ENCODE measurements at places on chromosomes 11 and 22.

- DNase-seq: no peak
Measured at GRCh38 chr11:107778839-107779517, 67.1 kb upstream of the SLN start.

- DNase-seq: no peak
Measured at GRCh38 chr11:61265357-61265756, 24.4 kb downstream of the PGA5 start.

GRCh38 chr11:45658292-45658991 lies 7.0 kb downstream of the CHST1 start:
- peak; percentile 77 for DNase-seq

DNA sequence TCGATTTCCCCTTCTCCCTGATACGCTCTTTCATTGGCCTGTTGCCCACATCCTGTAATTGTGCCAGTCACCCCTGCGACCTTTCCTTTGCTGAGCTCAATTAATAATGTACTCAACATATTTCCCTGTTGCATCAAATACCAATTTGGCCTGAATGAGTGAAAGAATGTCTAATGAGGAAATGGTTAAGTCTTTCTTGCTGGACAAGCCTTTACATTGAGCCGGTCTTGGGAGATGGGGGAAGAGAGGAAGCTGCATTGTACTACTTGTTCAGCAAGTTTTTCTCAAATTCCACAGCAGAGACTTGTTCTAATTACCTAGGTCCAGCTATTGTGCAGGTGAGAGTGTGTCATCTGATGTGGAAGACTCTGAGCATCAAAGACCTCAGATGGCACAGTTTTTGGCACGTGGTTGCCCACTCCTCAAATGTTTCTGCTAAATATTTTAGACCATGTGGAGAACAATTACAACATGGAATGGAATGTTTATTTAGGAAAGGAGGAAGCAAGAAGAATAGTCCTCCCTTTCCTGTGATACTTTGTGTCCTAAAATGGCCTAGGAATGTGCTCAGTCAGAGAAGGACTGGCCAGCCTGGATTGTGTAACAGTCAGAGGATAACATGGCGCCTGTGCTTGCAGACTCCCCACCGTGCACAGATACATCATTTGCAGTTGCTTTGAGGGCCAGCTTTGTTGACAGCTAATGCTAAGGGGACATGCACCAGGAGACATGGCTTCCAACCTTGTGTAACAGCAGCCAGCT lies 129.5 kb upstream of the E2F8 start:
- DNase-seq: no peak

- peak; percentile 54 for DNase-seq
Measured at GRCh38 chr11:85685820-85686459, at the start of gene CCDC89. Gene CCDC89, minus strand, starts transcription at chr11:85686195. Its CDS starts 65 bp downstream, at chr11:85686130.
